ENCODE measurements at places on chromosomes 7 and 10.

DNA sequence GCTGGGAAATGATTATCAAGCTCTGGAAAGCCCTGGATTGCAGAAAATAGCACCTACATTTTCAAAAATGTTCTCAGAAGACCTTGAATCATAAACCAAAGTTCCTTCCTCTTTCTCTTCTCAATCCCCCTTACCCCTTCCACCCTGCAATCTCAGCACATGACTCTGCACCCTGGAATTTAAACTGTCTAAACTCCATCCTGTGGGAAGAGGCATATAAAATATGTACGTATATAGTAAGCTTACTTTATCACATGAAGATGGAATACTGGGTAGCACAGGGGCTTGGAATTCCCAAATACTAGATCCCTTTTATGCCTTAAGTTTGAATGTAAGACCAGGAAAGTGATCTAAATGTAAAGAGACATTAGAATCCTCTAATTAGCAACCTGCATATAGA is 7.7 kb downstream of the AGMO start:
- no peak for DNase-seq

DNA sequence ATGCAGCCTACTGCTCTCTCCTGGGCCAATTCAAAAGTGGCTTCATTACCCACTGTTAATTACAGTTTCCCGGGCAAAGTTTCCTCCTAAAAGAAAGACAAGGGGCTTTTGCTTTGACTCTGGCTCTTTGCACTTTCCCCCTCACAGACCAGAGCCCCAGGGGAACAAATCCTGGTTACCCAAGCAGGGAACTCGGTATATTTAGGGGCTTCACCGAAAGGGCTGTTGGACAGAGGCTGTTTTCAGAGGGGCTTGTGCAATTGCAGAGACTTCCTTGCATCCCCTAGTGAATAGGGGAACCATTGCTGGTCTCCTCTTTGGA is 7.0 kb downstream of the CPA1 start:
- no peak for DNase-seq

DNA sequence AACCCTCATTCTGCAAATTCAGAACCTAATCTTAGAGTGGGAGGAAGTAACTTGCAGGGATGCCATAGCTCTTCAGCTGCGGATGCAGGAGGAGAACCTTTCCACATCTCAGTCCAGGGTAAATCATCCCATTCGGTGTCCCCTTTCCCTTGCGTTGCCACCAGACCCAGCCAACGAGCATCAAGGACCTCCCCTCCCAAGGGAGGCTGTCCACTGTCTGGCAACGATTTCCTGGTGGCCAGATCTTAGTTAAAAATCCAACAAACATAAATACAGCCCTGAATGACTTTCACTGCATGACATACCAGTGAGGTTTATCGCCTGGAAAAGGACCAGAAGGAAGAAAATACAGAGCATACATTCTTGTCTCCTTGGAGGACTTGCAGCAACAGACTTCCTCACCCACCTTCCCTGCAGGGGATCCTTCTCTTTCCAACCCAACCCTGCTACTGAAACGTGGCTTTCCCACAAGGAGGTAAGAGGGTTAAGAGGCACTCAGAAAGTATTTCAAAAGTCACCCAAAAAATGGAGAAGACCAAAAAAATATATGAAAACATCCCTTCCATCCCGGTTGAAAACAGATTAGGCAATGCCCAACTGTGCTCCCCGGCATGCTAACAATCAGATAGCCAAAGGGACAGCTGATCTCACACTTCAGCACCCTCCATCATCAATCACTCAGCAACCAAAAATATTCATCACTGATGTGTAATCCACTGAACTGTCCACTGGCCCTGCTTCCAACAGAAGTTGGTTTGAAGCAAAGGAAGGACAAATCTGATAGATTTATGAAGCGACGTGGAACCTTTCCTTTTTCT is 206.6 kb downstream of the TNS3 start:
- no peak for DNase-seq

DNA sequence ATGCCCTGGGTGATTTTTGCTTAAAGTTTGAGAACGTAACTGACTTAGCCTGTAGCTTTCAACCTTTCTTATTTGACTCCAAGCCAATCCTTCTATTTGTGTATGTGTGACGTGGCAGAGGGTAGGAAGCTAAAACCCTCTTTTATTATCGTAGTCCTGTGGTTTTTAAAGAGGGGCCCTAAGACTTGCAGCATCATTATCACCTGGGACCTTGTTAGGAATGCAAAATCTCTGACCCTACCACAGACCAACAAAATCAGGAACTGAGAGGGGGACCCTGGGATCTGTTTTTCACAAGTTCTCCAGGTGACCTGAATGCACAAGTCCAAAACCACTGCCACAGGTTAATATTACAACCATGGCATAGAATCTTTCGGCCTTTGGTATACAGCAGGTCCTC is 80.1 kb downstream of the OSBPL3 start:
- no peak for DNase-seq

DNA sequence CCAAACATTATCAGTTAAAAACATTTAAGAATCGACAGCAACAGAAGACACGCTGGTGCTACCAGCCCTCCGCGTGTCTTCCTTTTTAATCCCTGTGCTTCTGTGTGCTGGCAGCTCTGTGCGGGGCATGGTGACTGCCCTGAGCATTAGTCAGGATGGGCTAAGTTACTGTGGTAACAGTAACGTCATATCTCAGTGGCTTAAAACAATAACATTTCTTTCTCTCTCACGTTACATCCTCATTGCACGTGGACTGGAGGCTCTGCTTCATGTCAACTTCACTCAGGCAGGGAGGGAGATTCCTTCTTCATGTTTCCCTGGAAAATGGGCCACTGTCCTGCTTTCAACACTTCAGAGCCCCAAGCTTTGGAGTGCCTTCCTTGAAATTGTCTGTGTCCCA is 378.5 kb downstream of the CCSER2 start:
- no peak for DNase-seq

- no peak for DNase-seq
Observed at GRCh38 chr7:4665661-4666060, 16.4 kb upstream of the FOXK1 start.

GRCh38 chr10:89390476-89391225 is 1.8 kb upstream of the IFIT1 start:
- no peak for DNase-seq

GRCh38 chr10:113273181-113274163 is 279.4 kb upstream of the HABP2 start:
- DNase-seq, result no peak

- peak; percentile 0 for DNase-seq
Observed at GRCh38 chr10:31320550-31321211, 1.7 kb downstream of the ZEB1 start.

DNA sequence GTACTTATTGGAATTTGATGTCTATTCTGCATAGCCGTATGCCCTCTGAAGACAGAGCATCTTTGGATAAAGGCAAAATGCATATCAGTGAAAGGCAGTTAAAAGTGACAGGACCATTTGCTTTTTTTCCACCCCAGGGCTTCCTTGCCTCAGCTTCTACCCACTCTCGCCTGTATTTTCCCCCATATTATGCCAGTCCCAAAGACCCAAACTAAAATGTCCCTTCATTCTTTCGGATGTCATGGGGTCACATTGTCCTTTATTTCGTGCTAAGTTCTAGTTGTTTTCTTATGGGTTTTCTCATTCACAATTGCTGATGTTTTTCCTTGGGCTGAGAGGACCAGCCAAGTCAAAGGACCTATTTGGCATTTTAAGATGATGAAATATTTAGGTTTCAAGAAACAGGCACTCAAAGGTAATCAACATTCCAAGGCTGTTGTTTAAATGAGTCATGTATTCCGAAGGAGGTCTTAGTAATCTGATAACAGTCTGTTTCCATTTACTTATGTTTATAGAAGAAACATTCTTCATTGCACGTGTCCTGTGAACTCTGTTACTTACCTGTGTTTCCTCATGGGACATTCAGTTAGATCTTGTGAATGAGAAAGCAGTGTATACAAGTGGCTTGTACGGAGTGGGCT is 74.1 kb downstream of the DNAH11 start:
- no peak for DNase-seq

GRCh38 chr10:60031664-60032063 is 125.3 kb upstream of the CCDC6 start:
- DNase-seq, result no peak

DNA sequence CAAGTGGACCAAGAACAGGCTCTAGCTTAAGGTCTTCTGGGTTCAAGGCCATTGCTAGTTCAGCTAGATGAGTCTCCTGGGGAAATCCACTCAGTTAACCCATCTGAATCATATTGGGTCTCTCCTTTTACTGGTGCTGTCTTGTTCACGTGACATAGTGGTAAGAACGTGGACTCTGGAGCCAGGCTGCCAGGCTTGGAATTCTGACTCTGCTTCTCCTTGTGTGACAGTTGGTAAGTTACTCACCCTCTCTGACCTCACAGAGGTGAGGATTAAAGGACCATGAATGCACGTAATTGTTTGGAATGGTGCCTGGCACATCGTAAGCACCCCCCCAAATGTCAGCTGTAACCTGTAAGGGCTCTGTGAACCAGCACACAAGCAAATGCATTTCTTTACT is 9.7 kb upstream of the CALU start:
- DNase-seq, result no peak

- DNase-seq, result no peak
Observed at GRCh38 chr7:151672716-151673115, 153.0 kb upstream of the RHEB start.

DNA sequence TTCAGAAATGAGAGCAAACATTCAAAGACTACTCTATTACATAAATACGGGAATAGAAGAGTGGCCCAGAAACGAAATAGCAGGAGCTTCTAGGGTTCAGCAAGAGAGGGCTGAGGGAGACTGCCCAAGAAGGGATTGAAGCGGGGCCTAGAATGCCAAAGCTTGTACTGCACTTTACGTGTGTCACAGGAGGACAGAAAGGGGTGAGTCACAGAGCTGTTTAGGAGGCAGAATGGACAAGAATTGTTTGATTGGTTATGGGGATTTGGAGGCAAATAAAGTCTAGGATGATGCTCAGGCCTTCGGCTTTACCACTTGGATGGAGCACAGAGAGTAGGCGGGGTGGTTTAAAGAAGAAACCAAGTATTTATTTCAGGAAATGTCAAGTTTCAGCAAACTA is 11.3 kb upstream of the FXYD4 start:
- no peak for DNase-seq

GRCh38 chr7:141512597-141512996 is 38.6 kb upstream of the AGK start:
- no peak for DNase-seq

DNA sequence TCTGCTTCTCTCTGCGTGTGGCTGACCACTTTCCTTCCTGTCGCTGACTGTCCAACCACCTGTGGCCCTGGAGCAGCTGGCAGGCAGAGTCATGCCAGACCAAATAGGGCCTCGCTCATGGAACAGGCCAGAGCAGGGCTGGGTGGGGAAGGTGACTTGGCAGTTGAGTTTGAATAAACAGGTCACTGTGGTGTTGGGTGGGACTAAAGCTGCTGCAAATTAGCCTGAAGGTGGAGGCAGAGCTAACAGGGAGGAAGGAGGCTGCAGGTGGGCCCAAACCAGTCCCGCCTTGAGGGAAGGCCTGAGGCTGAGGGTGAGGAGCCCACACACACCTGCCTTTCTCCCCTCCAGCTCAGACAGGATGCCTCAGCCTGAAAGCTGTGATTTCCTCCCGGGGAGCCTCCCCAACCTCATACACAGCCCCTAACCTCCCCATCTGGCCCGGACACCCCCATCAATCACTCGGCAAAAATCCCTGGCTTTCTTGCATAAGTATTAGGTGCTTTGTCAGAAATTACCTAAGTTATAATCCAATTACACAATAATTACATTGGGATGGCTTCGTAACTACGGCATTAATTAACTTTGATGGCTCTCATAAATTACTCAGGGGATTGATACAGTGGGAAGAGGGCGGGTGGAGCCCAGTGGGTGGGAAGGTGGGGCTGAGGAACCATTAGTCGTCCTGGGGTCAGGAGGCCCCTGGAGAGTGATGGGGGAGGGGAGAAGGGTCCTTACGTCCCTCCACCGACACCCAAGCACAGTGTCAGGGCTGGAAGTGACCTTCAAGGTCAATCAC is 97.7 kb upstream of the PCBD1 start:
- DNase-seq, result no peak

DNA sequence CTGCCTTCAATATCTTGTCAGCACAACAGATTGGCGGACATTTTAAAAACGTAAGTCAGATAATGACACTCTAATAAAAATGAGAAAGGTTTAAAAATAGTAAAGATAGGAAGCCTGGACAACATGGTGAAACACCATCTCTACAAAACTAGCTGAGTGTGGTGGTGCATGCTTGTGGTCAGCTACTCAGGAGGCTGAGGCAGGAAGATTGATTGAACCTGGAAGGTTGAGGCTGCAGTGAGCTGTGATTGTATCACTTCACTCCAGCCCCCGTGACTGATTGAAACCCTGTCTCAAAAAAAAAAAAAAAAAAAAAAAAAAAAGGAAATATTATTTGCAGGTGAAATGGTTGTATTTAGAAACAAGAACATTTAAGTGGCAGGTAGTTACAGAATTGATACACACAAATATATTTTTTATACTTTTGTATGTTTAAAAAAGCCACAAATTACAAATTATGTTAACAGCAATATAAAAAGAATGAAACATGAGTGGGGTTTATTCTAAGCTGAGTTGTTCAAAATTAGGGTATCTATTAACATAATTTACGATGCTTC is 141.9 kb downstream of the ADK start:
- DNase-seq, result no peak

DNA sequence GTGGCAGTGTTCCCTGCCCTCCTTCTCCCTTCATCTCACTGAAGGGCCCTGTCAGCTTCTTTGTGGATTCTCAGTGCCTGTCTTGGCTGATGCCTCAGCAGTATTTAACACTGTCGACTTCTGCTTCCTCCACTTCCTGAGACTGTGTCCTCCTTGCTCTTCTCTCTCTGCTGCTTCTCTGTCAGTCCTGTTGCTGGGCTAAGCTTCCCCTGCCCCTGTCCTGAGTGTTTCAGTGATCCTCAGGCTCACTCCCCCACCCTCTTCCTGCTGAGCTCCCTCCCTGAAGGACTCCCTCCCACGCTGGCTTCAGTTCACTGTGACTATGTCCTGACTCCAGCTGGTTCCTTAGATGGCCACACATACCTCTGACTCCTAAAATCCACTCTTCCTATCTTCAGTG is 64.9 kb downstream of the CREM start:
- DNase-seq, result no peak

DNA sequence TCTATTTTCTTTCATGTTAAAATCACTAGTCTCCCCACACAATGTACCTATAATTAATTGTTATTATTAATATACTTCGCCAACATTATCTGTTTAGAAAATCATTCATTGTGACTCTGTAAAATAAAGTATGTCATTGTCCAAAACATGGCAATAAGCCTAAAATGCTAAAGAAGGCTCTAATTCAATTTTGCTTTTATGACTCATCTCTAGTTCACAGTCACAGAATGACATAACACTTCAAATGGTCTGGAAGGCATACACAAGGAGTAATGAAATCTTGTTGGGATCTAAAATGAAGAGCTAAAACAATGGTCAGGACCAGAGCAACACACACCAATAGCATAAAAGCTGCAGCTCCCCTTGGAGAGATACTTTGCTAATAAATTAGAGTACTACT is 505.8 kb downstream of the GPAM start:
- DNase-seq, result no peak

GRCh38 chr10:23533212-23533611 is 94.3 kb downstream of the OTUD1 start:
- no peak for DNase-seq

- DNase-seq, result peak; percentile 3
Observed at GRCh38 chr7:66921396-66921917, 432 bp downstream of the TMEM248 start.

- no peak for DNase-seq
Observed at GRCh38 chr10:88270061-88270808, 312.9 kb downstream of the RNLS start.
